Mammary microvascular endothelial cell (primary cell): ENCODE measurements at places on chromosomes 12 and 14. TPM values are rescaled to one million over a fixed set of nuclear protein-coding genes. Genes with fewer than 3 reads are reported as not detected.

Gene ASIC1
- 0.25 and 1.9 TPM in 2 replicates for total RNA-seq

Gene NRXN3
- 0.27 and 0.49 TPM in 2 replicates for total RNA-seq

Gene KCNA1
- total RNA-seq = not detected in 2 replicates

Gene ACSS3
- total RNA-seq = not detected in 2 replicates

Gene REM2
- 0.27 TPM in 1 of 2 replicates, not detected in the other for total RNA-seq

Gene FGF23
- total RNA-seq = not detected in 2 replicates

Gene CMA1
- not detected in 2 replicates for total RNA-seq

Gene SLC6A13
- not detected in 2 replicates for total RNA-seq

Gene LRRC23
- total RNA-seq = 2.8 and 7.1 TPM in 2 replicates

Gene KRT73
- not detected in 2 replicates for total RNA-seq

Gene SERPINA12
- total RNA-seq = not detected in 2 replicates

Gene SOX5
- 0.10 TPM in 1 of 2 replicates, not detected in the other for total RNA-seq

Gene TSHR
- not detected in 2 replicates for total RNA-seq

Gene OASL
- total RNA-seq = 7.7 and 11.3 TPM in 2 replicates

Gene DNM1L
- total RNA-seq = 68.5 and 69.9 TPM in 2 replicates

Gene ETFBKMT
- total RNA-seq = 1.9 and 4.7 TPM in 2 replicates

Gene PITPNM2
- 13.0 and 13.7 TPM in 2 replicates for total RNA-seq

Gene TBX5
- not detected in 2 replicates for total RNA-seq

Gene CLEC2D
- total RNA-seq = 0.13 and 1.4 TPM in 2 replicates

Gene RNASE7
- total RNA-seq = not detected in 2 replicates

Gene ESR2
- 0.27 and 0.69 TPM in 2 replicates for total RNA-seq

Gene KLRC4
- not detected in 2 replicates for total RNA-seq

Gene IL23A
- 0.13 TPM in 1 of 2 replicates, not detected in the other for total RNA-seq

Gene AQP6
- not detected in 2 replicates for total RNA-seq

Gene ASB2
- total RNA-seq = 0.10 TPM in 1 of 2 replicates, not detected in the other

Gene TRPV4
- 2.4 and 3.4 TPM in 2 replicates for total RNA-seq

Gene PLEKHA5
- 3.7 and 4.8 TPM in 2 replicates for total RNA-seq

Gene AHNAK2
- total RNA-seq = 54.2 and 65.5 TPM in 2 replicates

Gene RPS6KL1
- 11.1 and 14.0 TPM in 2 replicates for total RNA-seq

Gene SNAPC1
- total RNA-seq = 15.6 and 16.6 TPM in 2 replicates

Gene RIMBP2
- total RNA-seq = not detected in 2 replicates
